COLO829 (cell line): ENCODE measurements at places on chromosomes 4 and X.

DNA sequence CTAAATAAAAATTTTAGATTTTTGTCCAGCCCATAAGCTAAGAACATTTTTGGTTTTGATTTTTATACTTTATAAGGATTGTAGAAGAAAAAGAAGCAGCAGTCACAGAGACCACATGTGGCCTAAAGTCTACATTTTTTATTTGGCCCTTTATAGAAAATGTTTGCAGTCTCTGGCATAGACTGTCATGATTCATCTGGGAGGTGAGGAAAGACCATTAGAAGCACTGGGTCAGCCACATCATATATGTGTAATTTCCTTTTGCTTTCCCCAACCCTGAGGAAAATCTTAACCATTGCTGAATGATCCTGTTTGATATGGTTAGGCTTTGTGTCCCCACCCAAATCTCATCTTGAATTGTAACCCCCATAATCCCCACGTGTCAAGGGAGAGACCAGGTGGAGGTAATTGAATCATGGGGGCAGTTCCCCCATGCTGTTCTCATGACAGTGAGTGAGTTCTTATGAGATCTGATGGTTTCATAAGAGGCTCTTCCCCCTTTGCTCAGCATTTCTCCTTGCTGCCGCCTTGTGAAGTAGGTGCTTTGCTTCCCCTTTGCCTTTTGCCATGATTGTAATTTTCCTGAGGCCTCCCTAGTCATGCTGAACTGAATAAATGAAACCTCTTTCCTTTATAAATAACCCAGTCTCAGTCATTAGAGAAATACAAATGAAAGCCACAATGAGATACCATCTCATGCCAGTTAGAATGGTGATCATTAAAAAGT lies 12.1 kb upstream of the COPS4 start:
- DNase-seq, result no peak

- no peak for DNase-seq
These were observed 2.8 kb upstream of the AMTN start for GRCh38 chr4:70515367-70516250.

GRCh38 chrX:32877592-32877991 lies 333.8 kb downstream of the DMD start:
- DNase-seq, result no peak

DNA sequence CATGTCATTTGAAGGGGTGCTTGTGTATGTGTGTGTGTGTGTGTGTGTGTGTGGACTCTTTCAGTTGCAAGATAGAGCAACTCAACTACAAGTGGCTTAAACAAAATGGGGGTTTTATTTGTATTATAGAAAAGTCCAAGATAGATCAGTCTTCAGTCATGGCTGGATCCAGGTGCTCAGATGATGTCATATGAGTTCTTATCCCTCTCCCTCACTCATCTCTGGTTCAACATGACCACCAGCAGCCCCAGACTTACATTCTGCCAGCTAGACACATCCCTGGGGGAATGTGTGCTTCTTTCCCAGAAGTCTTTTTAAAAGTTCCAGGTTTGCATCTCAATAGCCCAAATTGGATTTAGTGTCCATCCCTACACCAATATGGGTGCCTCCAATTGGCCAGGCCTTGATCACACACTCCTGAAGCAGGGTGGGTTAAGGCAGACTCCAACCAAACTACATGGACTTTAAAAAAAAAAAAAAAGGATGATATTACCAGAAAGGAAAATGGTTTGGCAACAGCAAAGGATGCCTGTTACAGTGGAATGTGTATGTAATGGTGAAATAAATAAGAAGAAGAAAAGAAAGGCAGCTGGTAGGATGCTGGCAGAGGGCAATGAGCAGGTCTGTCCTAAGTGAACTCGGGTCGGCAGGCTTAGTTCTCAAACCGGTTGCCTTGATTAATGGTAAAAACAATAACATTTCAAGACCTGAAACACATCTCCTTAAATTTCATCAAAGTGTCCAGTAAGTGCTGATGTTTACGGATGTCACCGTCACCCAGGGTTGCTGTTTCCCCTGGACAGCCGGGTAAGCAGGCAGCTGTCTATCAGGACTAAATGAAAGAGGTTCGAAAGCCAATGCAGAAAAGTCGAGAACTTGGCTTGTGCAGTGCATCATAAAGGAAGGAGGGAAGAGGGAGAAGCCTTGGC lies 107.7 kb downstream of the SMIM20 start:
- DNase-seq, result no peak

- DNase-seq, result no peak
These were observed 43.0 kb downstream of the BANK1 start for GRCh38 chr4:101833480-101833879.

GRCh38 chr4:150139297-150139865 lies 61.1 kb downstream of the DCLK2 start:
- DNase-seq, result no peak

DNA sequence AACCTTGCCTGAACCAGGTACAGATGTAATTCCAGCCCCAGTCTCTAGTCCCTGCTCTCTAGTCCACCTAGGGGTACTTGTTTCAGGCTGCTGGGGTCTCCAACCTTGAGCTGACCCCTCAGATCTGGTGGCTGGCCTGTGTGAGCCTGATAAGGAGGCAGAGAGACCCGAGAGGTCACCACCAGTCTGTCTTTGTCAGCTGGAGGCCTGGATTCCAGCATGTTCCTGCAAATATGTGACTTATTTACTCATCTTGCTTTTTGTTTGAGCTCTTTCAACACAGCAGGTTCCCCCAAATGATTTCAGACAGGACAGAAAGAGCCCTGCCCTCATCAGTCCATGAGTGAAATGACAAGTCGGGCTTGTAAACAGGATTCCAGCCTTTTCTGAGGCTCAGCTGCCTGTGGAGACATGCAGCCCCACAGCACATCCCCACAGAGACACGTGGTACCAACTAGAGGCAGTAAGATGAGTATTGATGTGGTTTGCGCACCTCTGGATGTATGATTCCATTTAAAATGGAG lies 37.5 kb upstream of the STK26 start:
- no peak for DNase-seq

DNA sequence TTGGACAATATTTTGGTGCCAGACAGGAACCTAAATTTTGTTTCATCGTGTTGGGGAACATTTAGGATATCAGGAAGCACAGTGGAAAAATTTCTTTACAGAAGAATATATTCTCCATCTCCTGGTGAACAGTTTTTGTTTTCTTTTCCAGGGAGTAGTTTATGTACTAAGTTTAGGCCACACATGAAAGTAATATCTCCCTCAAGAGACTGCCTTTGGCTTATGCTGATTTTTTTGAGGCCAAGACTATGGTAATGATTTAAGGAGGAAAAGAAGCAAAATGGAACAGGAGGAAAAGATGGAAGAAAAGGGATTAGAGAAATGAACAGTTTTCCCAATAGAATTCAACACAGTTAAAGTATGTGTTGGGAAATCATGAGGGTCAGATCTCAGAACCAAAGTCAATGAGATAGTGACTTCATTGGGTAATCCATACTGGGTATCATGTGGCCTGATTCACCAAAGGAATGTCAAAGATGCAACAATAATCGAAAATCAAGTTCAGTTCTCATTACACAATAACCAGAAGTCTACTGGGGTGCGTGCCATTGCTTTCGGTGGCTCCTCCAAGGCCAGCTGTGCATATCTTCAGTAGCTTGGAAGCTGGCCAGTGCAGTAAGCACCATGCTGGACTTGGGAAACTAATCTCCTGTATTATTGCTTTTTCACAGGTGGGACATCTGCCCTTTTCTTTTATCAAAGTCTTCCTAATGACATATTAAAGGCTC lies 234.8 kb downstream of the COL25A1 start:
- DNase-seq, result no peak

- DNase-seq, result no peak
These were observed 555.0 kb downstream of the ANKRD50 start for GRCh38 chr4:124157396-124158083.

GRCh38 chr4:80295336-80295735 lies 28.9 kb downstream of the FGF5 start:
- no peak for DNase-seq

DNA sequence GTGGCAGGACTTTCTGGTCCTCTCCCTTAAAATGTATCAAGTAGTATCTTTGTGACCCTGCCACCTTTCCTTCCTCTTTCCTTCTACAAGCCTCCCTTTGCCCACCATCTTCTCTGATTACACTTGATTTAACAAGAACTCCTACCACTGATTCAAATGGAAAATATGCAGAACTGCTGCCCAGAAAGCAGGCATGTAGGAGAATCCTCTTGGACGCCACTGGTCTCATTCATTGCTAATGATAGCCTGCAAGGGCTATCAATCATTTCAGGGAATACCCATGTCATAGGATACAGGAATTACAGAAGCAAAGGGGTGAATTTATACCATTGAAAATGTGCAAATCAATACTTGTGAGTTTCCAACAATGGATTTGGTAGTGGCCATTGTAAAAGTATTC lies 294.6 kb upstream of the NRK start:
- no peak for DNase-seq

GRCh38 chrX:37677243-37677642 lies 8.3 kb upstream of the XK start:
- DNase-seq, result no peak

DNA sequence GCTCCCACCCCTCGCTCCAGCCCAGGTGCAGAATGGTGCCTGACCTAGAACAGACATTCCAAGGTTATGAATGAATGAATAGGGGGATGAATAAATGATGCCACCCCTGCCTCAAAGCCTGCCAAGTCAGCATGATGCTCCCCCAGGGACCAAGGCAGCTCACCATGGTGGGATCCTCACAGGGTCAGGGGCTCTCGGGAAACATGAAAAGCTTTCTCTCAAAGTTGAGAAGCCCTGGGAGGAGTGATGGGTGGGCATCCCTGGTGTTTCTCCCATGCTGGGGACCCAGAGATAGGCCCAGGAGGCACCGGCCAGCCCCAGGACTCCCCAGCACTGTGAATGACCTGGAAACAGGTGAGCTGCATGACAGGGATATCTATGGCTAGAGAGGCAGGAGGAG lies 58.9 kb downstream of the HTRA3 start:
- DNase-seq, result no peak

DNA sequence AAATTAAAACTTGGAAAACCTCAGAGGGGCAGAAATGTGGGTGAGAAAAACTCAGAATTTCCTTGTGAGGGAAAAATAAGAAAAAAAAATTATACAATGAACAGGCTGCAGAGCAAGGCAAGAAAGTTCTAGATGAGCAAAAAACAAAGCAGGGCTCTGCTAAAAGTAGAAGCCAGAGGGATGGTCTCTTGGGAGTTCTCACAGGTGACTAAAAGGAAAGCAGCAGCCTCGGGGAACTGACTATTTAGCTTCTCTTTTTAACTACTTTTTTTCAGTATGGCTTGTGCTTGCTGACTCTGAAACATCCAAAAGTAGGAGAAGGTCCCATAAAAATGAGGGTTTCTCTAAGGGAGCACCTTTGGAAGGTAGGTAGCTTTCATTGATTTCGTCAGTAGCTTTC lies 36.4 kb downstream of the PCDH19 start:
- no peak for DNase-seq

- DNase-seq, result no peak
These were observed 1.0 kb downstream of the ENAM start for GRCh38 chr4:70629469-70630090.

- no peak for DNase-seq
These were observed 8.5 kb upstream of the PTTG2 start for GRCh38 chr4:37951461-37952352.

GRCh38 chrX:39946822-39947221 lies 150.9 kb downstream of the BCOR start:
- no peak for DNase-seq

DNA sequence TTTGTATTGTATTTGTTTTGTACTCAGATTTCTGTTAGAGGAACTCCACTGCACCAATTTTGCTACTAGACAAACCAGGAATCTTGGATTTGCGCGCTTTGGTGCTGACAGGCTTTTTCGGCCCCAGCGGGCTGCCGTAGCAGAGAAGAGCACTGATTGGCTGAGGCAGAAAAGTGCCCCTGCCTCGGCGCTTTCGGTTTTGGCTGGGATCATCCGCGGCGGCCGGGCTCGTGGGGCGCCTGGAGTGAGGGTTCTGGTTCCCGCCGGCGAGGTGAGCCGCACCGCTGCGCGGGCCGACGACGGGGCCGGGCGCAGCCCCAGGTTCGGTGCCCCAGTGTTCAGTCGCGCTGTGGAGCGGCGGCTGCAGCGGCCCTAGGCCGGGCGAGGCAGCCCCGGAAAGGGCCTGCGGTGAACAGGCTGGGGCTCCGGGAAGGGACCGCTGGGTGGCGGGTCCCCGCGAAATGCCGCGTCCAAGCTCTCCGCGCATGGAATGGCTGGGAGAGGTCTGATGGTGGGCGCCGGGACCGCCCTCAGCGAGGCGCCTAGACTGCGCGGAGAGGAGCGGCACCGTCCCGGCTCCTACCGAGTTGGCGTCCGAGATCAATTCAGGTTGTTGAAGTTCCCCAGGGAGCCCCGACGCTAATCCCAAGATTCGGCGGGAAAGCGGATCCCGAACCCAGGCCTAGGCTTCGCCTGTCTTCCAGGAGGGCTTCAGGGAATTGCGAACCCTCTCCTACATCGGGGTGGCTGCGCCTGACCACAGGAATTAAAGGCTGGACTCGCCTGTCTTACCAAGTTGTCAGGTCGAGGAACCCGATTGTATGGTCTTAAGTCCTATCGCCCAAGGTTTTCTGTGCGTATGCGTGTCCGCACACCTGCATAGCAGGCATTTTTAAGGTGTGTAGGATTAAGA lies at the start of gene LSM6:
TSS of gene LSM6 (plus strand) at position 178 of the 913 bp plus-strand sequence. CDS start 7,204 bp downstream, outside the sequence.
- DNase-seq, result peak; percentile 83

DNA sequence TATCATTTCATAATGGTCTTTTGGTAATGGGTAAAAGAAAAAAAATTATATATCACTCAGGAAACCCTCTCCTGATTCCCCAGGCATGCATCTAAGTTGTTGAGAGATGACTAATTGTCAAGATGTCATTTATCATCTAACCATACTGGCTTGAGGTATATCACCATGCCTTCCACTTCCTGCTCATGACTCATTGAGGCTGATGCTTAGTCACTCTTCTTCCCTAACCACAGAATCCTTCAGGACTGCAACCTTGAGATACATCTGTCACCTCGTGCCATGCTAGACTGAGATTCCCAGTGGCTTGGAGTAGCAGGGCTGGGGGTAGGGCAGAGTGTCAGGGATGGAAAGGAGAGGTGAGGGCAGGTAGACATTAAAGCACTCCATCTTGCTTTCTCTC lies 782.5 kb upstream of the INTU start:
- peak; percentile 89 for DNase-seq

GRCh38 chr4:705278-706082 lies at the start of gene PCGF3:
Gene PCGF3, plus strand, starts transcription at chr4:705832. Its CDS starts 27,849 bp downstream, at chr4:733681.
- peak; percentile 93 for DNase-seq

DNA sequence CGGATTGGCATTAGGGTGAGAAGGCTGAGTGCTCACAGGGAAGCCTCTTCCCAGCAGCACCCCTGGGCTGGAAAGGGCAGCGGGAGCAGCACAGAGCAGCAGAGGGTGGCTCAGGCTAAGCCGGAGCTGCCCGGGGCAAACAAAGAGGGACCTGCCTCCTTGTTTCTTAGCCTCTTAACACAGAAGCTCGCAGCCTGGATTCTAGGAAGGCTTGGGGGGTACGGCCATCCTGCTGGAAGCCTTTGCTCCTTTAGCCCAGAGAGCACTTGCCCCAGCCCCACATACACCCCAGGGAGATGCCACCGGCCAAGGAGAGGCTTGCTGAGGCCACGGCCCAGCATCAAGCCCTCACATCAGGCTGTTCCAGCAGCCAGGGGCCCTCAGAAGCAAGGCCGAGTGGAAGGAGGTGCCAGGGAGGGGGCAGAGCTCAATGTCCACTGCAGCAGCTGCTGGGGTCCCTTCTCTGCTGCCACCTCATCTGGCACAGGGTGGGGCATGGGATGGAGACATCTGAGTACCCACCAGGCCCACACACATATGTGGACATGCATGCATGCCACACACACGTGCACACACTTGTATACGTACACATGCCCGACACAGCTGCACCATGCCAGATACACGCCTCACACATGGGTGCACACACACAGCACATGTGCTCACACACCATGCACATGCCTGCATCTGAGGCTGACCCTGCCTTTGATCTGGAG lies 20.3 kb upstream of the SPON2 start:
- no peak for DNase-seq

- no peak for DNase-seq
These were observed 609 bp upstream of the SLC25A6 start for GRCh38 chrX:1392376-1393068.
